ENCODE measurements at places on chromosomes 7 and 10.

- no peak for DNase-seq
These were observed 1018.0 kb upstream of the CELF2 start for GRCh38 chr10:9999627-10000026.

DNA sequence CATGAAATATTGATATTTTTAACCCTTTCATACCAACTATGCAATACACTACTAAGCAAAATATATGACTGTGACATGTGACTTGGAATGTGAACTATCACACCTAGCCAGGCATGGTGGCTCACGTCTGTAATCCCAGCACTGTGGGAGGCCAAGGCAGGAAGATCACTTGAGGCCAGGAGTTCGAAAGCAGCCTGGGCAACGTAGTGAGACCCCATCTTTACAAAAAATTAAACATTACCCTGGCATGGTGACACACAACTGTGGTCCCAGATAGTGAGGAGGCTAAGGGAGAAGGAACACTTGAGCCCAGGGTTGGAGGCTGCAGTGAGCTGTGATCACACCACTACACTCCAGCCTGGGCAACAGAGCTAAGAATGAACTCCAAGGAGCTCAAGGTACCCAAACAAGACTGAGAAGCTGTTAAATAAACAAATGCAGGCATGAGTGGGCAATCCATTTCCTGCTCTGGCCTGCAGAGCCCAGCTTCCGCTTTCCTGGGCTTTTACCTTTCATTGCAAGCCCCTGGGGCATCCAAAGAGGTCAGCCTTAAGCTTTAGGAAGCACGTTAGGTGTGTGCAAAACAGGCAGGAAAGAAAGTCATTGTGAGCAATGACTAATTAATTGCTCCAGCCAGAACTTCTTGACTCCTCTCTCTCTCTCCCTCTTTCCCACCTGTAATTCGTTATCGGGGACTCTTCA is 162.1 kb upstream of the FOXK1 start:
- DNase-seq, result no peak

DNA sequence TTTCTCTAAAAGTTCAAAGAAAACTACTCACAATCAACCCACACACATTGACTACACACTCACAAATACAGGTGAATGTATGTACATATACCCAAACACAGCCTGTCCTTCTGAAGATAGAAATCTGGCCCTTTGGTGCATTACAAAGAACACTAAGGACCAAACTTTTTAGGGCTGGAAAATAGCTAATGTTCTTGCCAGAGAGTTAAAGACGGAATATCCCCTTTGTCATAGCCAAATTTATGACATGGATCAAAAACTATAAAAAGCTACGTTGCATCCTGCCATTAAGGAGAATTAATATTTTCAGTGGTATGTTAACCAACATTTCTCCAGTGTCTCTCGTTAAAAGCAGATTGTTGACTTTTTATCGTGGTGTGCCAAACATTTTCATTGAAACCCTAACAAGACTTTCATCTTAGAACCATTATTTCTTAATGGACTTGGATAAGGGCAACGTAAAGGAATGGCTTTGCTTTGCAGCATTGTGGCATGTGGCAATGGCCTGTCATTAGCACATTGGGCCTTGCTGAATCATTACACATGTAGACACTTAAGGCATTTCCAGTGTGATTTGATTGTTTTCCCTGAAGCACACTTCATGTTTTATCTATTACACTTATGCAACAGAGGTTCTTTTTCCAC is 150.9 kb upstream of the MEOX2 start:
- no peak for DNase-seq

- no peak for DNase-seq
These were observed 28.4 kb downstream of the UBE2D4 start for GRCh38 chr7:43954524-43955228.

DNA sequence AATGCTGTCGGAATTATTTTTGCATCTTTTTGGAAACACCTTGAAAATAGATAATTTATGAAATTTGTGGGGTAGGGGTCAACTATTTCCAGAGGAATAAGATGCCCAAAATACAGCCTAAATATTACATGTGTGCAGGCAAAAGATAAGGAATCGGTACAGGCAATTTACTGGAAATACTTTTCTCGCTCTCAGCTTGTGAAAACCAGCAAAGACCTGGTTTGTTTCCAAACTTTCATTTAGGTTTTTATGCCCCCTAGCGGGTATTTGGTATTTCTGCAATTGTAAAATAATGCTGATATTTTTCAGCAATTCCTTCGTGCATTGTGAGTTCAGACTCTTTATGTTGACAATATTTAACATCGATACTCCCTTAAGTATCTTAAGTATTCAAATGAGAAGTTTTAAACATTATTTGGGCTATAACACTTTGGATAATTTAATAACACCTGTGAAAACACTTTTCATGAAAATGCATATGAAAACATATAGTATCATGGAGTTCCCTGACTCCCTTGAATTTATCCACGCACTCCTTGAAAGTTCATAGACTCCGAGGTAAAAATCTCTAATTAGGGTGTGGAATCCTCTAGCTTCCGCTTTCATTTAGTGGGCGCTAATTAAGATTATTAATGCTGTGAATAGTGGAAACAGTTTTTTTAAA is 132.4 kb downstream of the TSPAN12 start:
- DNase-seq, result no peak

Measured in stimulated activated naive CD4-positive, alpha-beta T cell treated with Interleukin-2 at 50 U/mL for 16 hours (primary cell).